ENCODE measurements at places on chromosomes 16 and 17.

DNA sequence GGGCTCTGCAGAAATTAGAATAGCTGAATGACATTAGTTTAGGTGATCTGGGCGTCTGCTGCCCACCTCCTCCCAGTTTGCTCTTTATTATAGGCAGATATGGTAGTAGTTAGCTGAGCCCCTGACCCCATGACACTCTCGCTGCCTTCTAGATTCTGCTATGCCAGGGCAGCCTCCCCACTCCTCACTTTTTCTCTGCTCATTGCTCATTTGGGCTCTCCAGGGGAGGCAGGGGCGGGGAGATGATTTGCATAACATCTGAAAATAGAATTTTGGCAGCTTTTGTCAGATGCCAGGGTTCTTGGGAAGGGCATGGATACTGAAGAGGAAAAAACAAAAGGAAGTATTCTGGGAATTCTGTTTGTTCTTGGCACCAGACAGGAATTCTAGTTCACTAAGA, 78.0 kb upstream of the GAS7 start:
- DNase-seq = no peak

DNA sequence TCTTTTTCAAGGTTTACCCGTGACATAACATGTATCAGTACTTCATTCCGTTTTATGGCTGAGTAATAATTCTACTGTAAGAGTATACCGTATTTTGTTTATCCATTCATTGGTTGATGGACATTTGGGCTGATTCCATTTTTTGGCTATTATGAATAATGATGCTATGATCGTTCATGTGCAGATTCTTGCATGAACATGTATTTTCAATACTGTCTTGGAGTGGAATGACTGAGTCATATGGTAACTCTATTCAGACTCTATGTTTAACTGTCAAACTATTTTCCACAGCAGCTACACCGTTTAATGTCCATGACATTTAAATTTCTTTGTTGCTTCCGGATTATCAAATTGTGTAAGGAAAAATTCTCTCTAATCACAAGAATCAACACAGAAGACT, 17.9 kb downstream of the BFAR start:
- no peak for DNase-seq

GRCh38 chr16:87855852-87856715, 13.2 kb downstream of the SLC7A5 start:
- DNase-seq = no peak

- DNase-seq = no peak
Observed at GRCh38 chr16:83059237-83059636, 432.5 kb downstream of the CDH13 start.

- DNase-seq = no peak
Observed at GRCh38 chr16:70665113-70665694, 18.8 kb downstream of the IL34 start.

- no peak for DNase-seq
Observed at GRCh38 chr16:86723689-86724088, 145.3 kb downstream of the FOXL1 start.

DNA sequence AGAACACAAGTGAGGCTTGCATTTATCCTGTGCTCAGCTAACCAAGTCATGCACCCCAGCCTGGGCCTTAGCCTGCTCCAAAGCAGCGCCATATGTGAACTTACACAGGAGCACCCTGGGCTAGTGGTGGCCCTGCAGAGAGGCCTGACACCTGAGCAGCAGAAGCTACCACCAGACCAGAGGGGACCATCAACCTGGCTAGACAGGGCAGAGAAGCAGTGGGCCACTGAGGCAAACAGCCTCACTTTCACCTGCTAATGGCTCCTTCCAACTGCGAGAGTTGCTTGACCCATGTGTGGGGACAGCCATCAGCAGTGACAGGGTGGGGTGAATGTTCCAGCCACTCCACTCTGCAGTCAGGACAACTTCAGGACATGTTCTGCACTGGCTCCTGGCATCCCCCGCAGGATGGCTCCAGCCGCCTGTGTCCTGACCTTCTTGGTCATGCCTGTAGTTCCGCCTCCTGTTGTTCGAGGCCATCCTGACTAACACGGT, 2.9 kb upstream of the C16orf95 start:
- no peak for DNase-seq

- DNase-seq = no peak
Observed at GRCh38 chr16:11067697-11068141, 123.4 kb downstream of the CLEC16A start.

GRCh38 chr17:48644910-48645557, 18.9 kb upstream of the HOXB9 start:
- DNase-seq = no peak

- DNase-seq = no peak
Observed at GRCh38 chr16:10935226-10935915, 6.9 kb downstream of the DEXI start.

- DNase-seq = no peak
Observed at GRCh38 chr16:27107185-27107592, 40.5 kb downstream of the C16orf82 start.

DNA sequence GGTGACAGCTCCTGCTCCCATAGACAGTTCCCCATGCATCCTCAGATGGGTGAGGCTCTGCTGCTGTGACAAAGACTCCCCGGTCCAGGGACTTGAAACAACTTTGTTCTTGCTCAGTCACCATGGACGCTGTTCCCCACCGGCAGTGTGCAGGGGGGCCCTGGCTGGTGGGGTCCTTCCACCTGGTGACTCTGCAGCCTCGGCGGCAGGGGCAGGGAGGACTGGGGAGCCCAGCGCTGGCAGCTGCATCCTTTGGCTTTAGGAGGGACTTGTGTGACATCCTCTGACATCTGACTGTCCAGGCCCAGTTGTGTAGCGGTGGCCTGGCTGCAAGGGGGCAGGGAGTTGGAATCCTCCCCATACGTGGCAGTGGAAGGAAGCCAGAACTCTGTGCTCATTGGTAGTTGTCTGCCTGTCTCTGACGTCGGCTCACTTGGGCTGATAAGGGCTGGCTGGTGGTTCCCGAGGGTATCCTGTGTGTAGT, 107.3 kb downstream of the CMIP start:
- no peak for DNase-seq

GRCh38 chr17:65977041-65977440, 214.9 kb downstream of the CEP112 start:
- DNase-seq = no peak

- DNase-seq = no peak
Observed at GRCh38 chr16:28826141-28826540, 3.3 kb downstream of the ATXN2L start.

DNA sequence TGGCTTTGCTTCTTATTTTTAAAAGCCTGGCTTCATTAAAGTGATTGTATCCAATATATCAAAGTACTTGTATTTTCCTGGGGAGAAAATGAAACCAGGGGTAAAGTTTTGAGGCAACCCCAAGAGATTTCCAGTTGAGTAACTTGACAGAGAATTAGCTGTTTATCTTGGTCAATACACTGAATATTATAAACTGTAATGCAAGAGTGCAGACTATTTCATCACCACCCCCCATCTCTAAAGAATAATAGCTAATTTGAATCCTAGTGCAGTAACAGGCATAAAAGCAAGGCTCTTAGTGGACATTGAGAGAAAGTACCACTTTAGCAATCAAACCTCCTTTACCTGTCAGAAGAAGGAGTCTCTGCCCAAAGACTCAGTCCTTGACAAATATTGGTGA, 27.0 kb downstream of the IRX6 start:
- DNase-seq = no peak

GRCh38 chr16:27447301-27447700, 45.3 kb downstream of the IL21R start:
- DNase-seq = no peak

- no peak for DNase-seq
Observed at GRCh38 chr17:79600681-79601131, 10.1 kb downstream of the RBFOX3 start.

DNA sequence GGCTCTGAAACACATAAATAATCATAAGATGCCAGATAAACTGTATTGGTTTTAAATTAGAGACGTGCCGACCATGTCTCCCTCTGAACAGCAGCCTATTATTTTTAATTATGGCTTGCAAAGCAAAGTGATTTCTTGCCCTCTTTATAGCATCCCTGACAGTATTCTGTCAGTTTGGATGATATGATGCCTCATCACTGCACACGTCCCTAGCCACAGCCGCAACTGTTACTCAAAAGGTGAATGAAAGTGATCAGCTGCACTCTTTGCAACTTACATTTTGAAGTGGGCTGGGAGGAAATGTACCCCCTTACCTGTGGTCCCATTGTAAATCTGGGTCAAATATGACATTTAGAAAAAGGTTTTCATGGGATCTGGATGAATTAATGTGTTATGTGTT, 389.9 kb downstream of the MAF start:
- DNase-seq = no peak

- DNase-seq = no peak
Observed at GRCh38 chr16:51524555-51525373, 373.7 kb upstream of the SALL1 start.

DNA sequence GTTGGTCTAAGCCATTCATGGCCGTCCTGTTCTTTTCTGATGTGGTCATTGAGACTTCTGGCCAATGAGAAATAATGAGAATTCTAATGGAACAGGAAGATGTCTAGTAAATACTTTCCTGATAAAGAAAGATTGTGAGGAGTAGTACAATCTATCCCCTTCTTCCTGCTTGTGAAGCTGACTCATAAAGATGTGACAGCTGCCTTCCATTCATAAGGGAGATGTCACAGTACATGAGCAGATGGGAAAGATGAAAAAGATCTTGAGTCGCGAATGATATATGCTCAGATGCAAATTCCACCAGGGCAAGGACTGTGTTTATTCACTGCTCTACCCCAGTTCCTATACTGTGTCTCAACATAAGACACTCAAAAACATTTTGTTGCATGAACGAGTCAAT, 111.7 kb upstream of the FOXF1 start:
- no peak for DNase-seq

- DNase-seq = no peak
Observed at GRCh38 chr17:60353773-60354172, 38.2 kb downstream of the USP32 start.

- DNase-seq = no peak
Observed at GRCh38 chr17:2755891-2756724, 6.7 kb upstream of the CCDC92B start.

DNA sequence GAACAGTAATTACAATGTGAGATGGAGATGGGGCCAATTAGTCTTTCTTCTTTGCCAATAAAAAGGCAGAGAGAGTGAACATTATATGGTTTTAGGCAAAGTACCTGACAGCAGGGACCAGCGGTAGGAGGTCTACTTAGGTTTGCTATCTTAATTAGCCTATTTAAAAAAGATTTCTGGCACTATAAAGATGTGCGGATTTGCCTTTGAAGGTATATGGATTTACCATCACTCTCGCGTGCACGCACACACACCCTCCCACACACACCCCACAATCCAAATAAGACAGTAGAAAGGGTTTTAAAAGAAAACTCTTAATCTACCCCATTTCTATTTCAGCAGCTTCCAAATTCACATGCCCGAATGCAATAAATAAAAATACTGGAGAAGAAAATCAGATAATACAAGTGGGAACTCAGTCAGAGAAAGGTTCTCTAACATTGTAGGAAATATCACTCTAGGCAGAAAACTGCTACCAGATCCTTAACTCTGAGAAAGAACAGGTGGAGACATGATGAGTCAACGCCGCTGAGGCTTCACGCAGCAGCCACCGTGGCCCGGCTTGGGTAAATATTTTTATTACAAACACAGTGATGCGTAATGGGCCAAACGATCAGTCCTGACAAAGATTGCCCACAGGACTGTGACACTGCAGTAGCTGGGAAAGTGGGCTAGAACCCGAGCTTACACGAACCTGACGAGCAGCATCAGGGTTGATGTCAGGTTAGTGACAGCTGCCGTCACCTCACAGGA, 66.6 kb upstream of the AXIN2 start:
- DNase-seq = no peak

- DNase-seq = no peak
Observed at GRCh38 chr17:19996502-19996901, 12.7 kb upstream of the SPECC1 start.

- DNase-seq = peak; percentile 34
Observed at GRCh38 chr17:39239640-39240314, 14.0 kb upstream of the STAC2 start.

- DNase-seq = no peak
Observed at GRCh38 chr17:8192070-8192815, 2.3 kb upstream of the BORCS6 start.

DNA sequence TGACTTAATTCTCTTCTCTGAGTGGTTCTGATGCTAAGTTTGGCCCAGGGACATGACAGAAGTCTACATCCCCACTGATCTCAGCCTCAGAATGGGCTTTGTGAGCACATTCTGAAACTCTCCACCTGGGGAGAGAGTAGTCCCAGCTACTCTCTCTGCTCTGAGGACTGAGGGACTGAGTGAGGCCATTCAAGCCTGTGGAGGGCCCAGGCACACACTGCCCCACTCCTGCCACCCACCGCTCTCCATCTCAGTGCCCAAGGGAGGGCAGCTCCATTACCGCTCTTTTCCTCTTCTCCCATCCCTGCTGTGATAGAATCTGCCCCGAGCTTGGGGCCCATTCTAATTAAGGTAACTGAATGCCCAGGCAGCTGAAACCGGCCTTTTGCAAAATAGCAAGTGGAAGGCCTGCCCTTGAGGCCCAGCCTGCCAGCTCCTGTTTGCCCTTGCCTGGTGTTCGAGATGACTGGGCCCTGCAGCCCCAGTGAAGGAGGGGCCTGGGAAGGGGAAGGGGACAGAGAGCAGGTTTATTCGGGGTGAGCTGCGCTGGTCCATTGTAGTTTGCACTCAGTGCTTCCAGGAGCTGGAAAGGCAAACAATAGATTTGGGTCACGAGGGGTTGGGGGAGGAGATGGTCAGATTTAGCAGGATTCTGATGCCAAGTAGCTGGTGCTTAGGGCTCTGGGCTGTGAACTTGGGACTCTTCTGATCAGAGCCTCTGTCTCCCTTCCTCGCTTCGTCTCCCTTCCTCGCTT, 76.2 kb downstream of the RAB11FIP4 start:
- DNase-seq = no peak

DNA sequence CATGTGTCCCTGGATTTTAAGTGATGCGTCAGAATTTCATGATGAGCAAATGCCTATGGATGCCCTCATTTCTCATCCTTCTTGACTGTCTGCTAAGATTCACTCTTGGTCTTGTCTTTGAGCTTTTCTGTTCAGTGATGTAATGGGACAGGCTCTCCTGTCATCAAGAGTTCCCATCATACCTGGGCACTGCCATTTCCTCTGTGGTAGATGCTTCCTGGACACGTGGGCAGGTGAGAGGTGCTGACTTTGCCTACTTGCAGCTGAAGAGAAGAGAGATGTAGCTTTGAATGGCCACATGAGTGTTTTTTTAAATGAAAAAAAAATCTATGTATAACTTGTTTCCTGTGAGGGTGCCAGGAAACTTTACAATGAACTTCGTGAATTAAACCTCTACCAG, 557.7 kb downstream of the MAF start:
- no peak for DNase-seq

DNA sequence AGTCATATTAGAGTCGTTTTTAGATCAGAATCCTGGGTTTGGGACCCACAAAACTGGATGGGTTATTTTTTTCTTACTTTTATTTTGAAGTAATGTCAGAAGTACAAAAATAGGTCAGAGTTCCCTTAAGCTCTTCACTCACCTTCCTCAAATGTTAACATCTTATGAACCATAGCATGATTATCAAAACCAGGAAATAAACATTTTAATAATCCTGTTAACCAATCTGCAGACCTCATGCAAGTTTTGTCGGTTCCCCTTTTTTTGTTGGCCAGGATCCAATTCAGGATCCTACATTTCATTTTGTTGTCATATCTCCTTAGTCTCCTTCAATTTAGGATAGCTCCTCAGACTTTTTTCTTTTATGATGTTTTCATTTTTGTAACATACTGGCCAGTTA, 162.0 kb downstream of the CHD9 start:
- DNase-seq = no peak

- DNase-seq = no peak
Observed at GRCh38 chr16:20268409-20268808, 58.9 kb downstream of the GP2 start.

Data from stimulated activated CD8-positive, alpha-beta memory T cell treated with anti-CD3 and anti-CD28 coated beads, Interleukin-7, amount 100 ng/mL, for 1 hour (primary cell).